ENCODE measurements at places on chromosomes 11 and 22.

DNA sequence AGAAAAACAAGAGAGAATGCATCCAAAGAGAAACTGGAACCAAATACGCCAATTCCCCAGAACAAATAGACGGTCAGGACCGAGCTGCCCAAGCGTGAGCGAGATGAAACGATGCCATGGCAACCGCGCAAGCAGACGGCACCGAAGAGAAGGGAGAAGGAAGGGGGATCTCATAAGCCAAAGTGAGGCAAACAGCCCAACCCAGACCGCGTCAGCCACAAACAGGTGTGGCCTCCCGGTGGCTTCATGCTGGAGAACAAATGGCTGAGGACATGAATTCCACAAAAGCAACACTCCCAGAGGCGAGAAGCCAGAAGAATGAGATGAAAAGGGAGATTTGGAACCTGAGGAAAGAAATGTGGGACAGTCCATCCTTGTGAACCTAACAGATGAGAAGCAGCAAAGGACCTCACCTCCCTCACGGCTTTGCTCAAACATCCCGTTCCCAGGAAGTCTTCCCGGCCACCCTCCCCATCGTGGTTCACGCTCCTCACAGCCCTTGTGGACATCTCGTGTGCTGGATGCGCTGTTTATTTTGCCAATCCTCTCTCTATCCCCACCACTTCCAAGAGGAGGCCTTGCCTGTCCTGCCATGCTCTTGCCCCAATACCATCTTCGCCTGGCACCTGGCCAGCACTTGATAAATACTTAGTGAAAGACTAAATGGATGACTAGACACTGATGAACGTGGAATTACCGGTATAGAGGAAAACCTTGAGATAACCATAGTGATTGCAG, 89.1 kb upstream of the RTL6 start:
- no peak for DNase-seq

- no peak for DNase-seq
Observed at GRCh38 chr11:70786021-70786665, 387.8 kb downstream of the CTTN start.

DNA sequence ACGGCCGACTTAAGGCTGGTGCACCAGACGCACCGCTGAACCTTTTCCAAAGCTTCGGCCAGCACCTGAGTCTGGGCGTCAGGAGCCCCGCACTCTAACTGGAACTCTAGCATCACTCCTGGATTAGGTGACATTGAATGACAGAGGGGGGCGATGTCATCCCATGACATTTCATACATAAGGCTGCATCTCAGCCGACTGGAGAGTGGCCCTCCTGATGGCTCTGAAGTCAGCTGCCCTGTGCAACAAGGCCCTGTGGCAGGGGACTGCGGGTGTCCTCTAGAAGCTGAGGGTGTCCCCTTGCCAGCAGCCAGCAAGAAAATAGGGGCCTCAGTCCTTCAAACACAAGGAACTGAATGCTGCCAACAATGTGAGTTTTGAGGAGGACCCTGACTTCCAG, 10.1 kb upstream of the FADS3 start:
- no peak for DNase-seq

GRCh38 chr11:31509051-31509428, 382 bp downstream of the IMMP1L start:
- no peak for DNase-seq

DNA sequence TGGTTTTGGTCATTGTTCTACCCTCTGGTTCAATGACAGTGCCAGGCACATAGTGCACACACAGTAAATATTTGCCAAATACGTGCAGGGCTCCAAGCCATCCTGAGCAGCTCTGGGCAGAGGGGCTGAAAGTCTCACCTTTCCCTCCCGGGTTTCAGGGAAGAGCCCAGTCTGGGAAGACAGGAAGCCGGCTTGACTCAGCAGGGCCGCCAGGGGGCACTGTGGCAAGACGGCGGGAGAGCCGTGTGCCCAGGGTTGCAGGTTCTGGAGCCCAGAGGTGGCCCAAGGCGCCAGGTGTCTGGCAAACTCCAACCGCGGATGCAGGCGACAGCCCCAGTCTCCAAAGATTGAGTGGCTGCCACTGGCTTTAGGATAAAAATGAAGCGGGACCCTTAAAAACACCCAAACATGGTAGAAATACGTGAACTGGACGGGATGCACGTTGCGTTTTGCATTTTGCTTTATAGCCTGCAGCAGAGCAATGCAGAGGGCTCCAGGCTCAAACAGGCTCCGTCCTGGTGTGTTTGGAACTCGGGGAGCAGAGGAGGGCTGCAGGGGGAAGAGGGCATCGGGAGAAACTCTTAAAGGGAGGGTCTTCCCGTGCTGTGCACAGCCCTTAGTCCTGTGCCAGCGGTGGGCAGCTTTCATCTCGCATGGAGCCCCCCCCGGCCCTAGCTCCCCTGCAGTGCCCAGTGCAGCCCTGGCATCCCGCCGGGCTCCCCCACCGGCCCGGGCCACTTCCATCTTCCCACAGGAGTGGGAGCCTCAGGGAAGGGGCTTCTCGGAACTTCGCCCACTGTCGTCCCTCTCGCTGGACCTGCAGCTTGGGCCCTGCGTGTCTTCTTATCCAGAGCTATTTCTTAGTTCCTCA, 10.7 kb downstream of the KRTAP5-5 start:
- DNase-seq, result peak; percentile 14

- no peak for DNase-seq
Observed at GRCh38 chr11:113697756-113698407, 8.2 kb downstream of the TMPRSS5 start.

- DNase-seq, result no peak
Observed at GRCh38 chr11:14370496-14370895, 11.5 kb upstream of the RRAS2 start.

DNA sequence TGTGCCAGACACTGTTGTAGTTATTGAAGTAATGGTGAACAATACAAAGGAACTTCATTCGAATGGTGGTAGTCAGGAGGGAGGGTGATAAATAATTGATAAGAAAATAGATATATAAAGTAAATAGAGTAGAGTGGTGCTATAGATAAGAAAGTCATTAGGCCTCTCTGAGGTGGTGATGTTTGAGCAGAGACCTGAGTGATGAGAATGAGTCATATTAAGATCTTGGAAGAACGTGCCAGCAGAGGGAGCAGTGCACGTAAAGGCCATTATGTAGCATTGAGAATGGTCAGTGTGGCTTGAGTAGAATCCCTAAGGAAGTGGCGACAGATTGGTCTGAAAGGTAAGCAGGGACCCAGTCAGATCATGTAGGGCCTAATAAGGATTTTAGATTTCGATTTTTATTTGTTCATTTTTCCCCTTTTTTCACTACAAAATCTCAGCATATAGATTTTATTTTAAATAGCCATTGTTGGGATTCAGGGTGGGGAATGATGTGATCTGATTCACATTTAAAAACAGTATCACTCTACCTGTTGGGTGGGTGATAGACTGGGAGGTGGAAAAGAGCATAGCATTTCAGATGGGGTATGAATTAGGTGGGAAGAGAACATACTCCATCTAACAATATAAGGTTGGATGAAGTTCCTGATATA, 44.7 kb downstream of the CCDC90B start:
- no peak for DNase-seq

- no peak for DNase-seq
Observed at GRCh38 chr11:71213696-71214552, 38.5 kb downstream of the SHANK2 start.

- no peak for DNase-seq
Observed at GRCh38 chr11:22304337-22304961, 33.7 kb upstream of the SLC17A6 start.

DNA sequence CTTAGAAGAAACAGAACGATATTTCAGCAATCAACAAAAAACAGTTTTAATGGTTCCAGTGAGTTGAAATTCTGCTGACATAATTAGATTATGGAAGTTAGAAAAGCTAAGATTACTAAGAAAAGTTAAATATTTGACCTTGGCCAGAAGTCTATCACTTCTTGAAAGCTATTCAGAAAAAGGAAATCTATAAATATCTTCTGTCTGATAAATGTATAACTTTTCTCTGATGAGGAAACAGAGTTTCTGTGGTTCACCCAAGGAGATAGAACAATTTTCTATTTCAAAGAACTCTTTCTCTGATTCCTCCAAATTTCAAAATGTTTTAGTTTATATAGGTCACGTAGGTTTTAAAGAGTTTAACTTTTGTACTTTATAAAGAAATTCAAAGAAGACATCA, 438.4 kb upstream of the CHORDC1 start:
- no peak for DNase-seq

GRCh38 chr11:23079382-23079813, 219.1 kb upstream of the CCDC179 start:
- no peak for DNase-seq

GRCh38 chr11:95534226-95534625, 255.4 kb downstream of the FAM76B start:
- no peak for DNase-seq

GRCh38 chr22:22702237-22703202, 58.1 kb downstream of the GGTLC2 start:
- DNase-seq, result no peak

Measured in effector CD4-positive, alpha-beta T cell (primary cell).